NCI-H1930 (cell line): ENCODE measurements at places on chromosomes 1 and 21.

GRCh38 chr1:185787238-185787637 is 53.0 kb downstream of the HMCN1 start:
- DNase-seq = no peak

- no peak for DNase-seq
Measured at GRCh38 chr1:113630340-113631327, 128.7 kb downstream of the PHTF1 start.

DNA sequence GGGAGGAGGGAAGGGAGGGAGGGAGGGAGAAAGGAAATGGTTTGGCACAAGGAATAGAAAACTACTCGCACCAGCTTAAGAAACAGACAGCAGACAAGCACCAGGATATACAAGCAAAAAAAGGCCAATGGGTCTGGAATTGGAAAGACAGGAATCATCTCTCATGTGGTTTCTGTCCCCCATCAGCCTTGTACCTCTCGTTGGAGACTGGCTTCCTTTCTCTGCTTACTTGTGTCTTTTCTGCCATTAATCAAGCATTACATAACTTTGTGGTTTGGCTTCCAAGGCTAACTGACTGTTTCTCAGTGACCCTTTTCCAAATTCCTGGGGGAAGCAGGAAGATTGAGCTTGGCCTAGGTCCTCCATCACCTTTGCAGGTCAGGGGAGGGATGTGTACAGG is 11.8 kb upstream of the RALGPS2 start:
- DNase-seq = no peak

GRCh38 chr1:19066874-19067181 is 110.4 kb upstream of the IFFO2 start:
- no peak for DNase-seq

GRCh38 chr1:110781525-110781924 is 91.4 kb upstream of the CD53 start:
- no peak for DNase-seq

- DNase-seq = no peak
Measured at GRCh38 chr1:58765441-58765840, 18.4 kb downstream of the JUN start.

- no peak for DNase-seq
Measured at GRCh38 chr21:36386031-36386642, 945 bp downstream of the CHAF1B start.

- no peak for DNase-seq
Measured at GRCh38 chr1:12296623-12297022, 66.8 kb downstream of the VPS13D start.

GRCh38 chr1:178224358-178224757 is 130.5 kb downstream of the RASAL2 start:
- no peak for DNase-seq

GRCh38 chr1:94156096-94156625 is 35.2 kb upstream of the ABCA4 start:
- no peak for DNase-seq

DNA sequence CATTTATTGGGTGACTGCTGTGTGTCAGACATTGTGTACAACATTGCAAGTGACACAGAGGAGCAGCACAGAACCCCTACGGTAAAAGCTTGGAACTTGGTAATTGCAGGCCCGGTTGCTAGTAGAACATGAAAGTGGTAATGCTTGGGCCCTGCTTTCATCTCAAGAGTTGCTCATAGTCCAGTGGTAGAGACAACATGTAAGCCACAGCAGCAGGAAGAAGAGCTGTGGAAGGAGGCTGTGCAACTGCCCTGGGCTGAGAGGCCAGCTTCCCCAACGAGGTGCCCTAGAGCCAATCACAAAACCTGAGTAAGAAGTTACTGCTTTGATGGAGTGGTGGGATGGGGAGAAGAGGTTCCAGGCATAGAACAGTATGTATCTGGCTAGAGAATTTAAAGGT is 18.4 kb downstream of the CNIH4 start:
- DNase-seq = no peak

DNA sequence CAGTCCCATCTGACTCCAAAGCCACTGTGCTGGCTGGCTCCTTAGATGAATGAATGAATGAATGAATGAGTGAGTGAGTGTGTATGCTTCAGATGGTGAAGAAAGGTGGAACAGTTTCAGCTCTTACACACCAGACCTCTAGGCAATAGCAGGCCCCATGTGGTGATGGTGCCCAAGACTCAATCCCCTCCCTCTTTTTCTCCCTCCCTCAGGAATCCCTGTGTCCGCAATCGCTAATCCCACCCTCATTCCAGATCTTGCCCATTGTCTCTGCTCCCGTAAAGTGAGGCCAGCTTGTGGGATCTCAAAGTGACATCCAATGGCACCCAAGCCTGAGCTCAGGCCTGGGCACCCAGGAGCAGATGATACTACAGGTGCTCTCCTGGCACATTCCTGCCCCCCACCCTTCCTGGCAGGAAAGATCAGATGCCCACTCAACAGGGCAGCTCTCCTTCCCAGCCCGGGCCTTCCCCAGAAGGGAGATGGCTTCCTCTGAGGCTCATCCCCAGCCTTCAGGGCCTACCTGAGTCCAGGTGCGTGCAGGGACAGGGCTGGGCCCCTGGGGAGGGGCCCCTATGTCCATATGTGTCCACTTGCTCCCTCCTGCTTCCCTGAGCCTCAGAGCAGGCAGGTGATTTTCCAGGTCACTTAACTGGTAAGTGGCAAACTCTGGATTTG is 106.4 kb downstream of the HMGB4 start:
- no peak for DNase-seq

DNA sequence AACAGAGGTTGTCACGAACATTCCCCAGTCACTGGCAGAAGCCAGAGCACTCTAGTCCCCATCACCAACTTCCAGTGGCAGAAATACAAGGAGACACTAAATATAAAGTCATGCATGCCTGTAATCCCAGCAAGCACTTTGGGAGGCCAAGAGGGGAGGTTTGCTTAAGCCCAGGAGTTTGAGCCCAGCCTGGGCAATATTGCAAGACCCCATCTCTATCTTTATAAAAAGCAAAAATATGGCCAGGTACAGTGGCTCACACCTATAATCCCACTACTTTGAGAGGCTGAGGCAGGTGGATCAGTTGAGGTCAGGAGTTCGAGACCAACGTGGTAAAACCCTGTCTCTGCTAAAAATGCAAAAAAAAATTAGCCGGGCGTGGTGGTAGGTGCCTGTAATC is 6.4 kb downstream of the CYB5RL start:
- DNase-seq = no peak

GRCh38 chr1:3914911-3915310 is 14.8 kb upstream of the C1orf174 start:
- no peak for DNase-seq

DNA sequence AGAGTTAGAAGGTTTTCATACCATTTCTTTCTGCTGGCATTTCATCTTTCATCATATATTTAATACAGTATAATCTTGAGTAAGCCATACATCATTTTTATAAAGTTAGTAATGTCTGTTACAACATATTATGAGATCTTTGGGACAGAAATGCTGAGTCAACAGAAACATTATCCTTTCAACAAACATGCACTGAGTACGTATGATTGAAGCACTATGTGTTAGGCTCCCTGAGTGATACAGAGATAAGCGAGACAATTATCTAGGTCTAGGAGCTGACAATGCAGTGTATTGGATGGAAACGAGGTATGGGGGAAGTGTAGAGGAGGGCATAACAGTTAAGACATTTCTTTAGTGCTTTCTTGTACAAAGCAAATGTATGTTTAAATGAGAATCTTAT is 19.7 kb upstream of the GPR52 start:
- no peak for DNase-seq

DNA sequence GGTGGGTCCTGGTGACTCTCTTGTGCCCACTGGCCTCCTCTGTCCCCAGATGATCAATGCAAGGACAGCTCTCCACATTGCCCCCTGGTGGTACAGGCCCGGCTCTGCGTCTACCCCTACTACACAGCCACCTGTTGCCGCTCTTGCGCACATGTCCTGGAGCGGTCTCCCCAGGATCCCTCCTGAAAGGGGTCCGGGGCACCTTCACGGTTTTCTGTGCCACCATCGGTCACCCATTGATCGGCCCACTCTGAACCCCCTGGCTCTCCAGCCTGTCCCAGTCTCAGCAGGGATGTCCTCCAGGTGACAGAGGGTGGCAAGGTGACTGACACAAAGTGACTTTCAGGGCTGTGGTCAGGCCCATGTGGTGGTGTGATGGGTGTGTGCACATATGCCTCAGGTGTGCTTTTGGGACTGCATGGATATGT is 10.8 kb downstream of the ADAMTSL4 start:
- peak; percentile 40 for DNase-seq

DNA sequence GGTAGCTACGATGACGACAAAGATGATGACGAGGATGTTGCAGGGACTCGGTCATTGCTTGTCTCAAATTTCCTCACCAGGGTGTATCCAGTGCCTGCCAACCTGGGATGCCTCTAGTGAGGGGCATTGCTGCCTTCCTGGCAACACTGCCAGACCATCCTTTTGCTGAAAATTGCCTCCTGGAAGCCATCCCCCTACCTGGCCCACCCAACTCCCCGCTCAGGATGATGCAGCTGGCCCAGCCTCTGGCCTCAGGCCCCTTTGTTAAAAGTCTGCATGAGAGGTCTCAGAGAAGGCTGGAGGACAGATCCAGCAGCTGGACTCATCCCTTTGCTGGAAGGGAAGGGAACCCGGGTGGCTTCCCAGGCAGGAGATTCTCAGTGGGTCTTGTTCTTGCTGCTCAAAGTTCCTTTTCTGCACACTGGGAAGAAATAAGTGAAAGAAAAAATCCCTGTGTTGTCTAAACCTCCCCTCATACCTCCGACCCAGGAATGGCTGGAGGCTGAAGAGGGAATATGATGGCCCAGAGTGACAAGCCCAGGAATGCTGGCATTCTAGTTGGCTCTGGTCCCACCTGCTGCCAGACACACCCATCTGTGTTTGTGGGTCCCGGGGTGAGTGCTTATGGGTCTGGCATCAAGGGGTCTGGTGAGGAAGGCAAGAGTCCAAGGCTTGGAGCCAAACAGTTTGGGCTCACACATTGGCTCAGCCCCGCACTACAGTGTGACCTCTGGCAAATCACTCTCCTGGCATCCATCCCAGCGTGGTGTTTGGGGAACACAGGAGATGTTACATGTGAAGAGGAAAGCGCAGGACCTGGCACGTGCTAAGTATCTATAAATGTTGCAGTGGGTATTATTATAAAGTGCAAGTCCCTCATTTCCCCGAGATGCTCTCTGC is 6.7 kb upstream of the FNDC5 start:
- no peak for DNase-seq

- no peak for DNase-seq
Measured at GRCh38 chr1:203625628-203626019, 1.0 kb upstream of the ATP2B4 start.

GRCh38 chr1:178160736-178161475 is 67.0 kb downstream of the RASAL2 start:
- DNase-seq = no peak

DNA sequence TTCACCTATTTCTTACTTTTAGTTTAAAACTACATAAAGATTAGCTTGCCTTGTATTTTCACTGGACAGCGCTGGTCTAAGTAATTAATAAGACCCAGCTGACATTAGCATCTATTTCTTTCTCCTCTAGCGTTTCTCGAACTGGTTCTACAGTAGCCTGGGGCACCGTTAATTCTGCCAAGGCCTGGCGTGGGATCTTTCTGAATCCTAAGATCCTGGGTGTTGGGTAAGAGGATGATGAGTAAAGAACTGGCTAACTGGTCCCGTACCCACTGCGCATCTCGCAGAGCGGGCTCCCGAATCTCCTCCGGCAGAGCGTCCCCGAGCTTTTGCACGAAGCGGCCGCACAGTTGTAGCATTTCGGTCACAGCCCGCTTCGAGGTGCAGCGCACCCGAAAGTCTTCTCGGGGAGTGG is 309 bp downstream of the NSL1 start:
- DNase-seq = peak; percentile 67

DNA sequence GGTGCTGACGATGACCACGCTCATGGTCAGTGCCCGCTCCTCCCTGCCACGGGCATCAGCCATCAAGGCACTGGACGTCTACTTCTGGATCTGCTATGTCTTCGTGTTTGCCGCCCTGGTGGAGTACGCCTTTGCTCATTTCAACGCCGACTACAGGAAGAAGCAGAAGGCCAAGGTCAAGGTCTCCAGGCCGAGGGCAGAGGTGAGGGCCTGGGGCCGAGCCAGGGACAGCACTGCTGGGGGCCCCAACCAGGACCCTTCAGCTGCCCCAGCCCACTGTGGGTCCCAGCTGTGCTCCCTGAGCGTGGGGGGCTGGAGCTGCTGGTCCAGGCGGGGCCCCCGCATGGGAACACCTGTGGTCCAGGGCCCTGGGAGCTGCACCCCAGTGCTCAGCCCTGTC is 10.4 kb downstream of the GABRD start:
- DNase-seq = no peak

GRCh38 chr1:36070349-36070748 is 13.5 kb upstream of the TEKT2 start:
- DNase-seq = no peak

- no peak for DNase-seq
Measured at GRCh38 chr21:29335720-29336119, 37.0 kb downstream of the BACH1 start.

GRCh38 chr1:3368711-3369445 is 85.6 kb upstream of the ARHGEF16 start:
- DNase-seq = no peak

- peak; percentile 11 for DNase-seq
Measured at GRCh38 chr1:187051618-187052232, 223.0 kb downstream of the PLA2G4A start.

DNA sequence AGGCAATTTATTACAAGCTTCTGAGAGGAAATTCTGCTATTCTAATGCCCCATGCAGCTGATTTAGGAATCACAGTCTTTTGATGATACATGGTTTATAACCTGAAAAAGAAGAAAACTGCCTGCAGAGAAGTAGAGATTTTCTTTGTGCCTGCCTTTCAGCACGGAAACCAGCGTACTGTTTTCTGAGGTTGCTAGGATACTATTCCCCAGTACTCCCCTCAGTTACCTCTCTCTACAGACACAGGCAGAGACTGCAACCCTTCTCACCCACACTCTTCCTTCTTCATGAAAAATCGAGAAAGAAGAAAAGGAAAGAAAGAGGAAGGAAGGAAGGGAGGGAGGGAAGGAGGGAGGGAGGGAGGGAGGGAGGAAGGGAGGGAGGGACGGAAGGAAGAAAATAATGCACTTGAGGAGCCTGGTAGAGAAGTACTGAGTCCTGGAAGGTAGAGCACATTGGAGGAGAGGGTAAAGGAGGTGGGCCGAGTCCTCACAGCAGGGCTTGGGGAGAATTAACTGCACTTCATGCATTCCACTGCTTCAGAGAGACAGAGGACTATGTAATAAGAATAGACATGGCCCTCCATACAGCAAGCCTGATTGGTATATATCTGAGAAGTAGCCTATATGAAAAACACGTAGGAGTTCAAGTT is 21.9 kb downstream of the RGS2 start:
- no peak for DNase-seq

DNA sequence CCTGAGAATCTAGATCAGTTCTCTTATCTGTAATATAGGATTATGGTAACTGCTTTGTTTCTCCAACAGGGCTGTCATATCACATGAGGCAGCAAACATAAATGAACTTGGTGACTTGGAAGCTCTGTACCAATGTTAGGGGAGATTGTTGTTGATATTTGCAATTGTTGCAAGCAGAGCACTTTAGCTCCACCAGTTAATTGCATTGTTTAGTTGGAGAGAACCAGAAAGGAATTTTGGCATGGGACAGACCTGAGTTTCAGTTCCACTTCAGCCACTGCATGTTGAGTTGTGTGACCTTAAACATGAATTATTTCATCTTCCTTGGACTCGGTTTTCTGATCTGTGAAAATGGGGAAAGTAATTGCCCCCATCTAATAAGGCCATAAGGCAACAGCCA is 142.3 kb upstream of the JUN start:
- DNase-seq = no peak
